Esophagus mucosa (tissue), 1 donor: ENCODE measurements at places on chromosomes 13 and 19. TPM values are rescaled to one million over a fixed set of nuclear protein-coding genes. Genes with fewer than 3 reads are reported as not detected.
A peak's percentile ranks its signal among the peaks of the same experiment; 100 is the strongest.

Gene PRKCSH
- 161 TPM for total RNA-seq

Gene UCHL3
- 56.1 TPM for total RNA-seq

Gene SERPINE3
- not detected for total RNA-seq

Gene KLK5
- 93.9 TPM for total RNA-seq

Gene PDX1
- not detected for total RNA-seq

Gene UNC13A
- 0.04 TPM for total RNA-seq

Gene SOHLH2
- 0.16 TPM for total RNA-seq

GRCh38 chr19:5149508-5149907 is 180.6 kb downstream of the KDM4B start:
- no peak for ATAC-seq

DNA sequence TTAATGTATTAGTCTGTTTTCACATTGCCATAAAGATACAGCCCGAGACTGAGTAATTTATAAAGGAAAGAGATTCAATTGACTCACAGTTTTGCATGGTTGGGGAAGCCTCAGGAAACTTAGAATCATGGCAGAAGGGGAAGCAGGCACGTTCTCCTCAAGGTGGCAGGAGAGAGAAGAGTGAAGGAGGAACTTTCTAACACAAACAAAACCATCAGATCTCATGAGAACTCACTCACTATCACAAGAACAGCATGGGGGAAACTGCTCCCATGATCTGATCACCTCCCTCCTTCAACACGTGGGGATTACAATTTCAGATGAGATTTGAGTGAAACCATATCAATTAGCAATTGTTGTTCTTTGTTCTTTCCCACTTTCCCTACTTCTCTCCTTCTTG is 689.0 kb upstream of the SLITRK1 start:
- no peak for ATAC-seq

GRCh38 chr13:46206143-46206542 is 5.6 kb upstream of the LRRC63 start:
- ATAC-seq: peak; percentile 56

- ATAC-seq: no peak
These were observed 272.0 kb downstream of the UQCRFS1 start for GRCh38 chr19:28940751-28941500.

GRCh38 chr19:6721773-6722172 is 1.3 kb upstream of the C3 start:
- ATAC-seq: no peak

DNA sequence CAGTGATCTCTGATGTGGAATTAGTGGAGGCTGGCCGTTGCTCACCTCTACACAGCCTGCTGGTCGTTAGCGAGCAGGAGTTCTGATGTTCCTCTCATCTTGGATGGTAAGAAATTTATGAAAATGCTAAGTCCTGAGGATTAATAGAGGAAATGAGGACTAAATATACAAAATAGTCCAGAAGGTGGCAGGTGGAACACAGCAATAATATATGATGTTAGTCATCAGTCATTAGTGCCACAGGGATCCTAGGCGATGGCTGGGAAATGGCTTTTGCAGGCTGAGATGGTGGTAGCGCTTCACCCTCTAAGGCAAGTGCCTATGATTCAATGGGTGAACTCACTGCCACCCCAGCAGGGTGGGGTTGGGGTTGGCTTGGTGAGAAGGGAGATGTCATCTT is 338.6 kb upstream of the TMTC4 start:
- no peak for ATAC-seq

GRCh38 chr19:39514840-39515550 is at the start of gene SELENOV:
SELENOV (plus strand) TSS chr19:39515139; CDS start chr19:39515213, 74 bp downstream.
- ATAC-seq: no peak

GRCh38 chr13:51425410-51426042 is 27.3 kb downstream of the INTS6 start:
- ATAC-seq: peak; percentile 46

- ATAC-seq: peak; percentile 84
These were observed 40.3 kb upstream of the USPL1 start for GRCh38 chr13:30577401-30577852.

- ATAC-seq: no peak
These were observed 24.1 kb downstream of the CRYL1 start for GRCh38 chr13:20501592-20501991.

GRCh38 chr13:106132216-106132615 is 403.2 kb downstream of the EFNB2 start:
- ATAC-seq: peak; percentile 46

DNA sequence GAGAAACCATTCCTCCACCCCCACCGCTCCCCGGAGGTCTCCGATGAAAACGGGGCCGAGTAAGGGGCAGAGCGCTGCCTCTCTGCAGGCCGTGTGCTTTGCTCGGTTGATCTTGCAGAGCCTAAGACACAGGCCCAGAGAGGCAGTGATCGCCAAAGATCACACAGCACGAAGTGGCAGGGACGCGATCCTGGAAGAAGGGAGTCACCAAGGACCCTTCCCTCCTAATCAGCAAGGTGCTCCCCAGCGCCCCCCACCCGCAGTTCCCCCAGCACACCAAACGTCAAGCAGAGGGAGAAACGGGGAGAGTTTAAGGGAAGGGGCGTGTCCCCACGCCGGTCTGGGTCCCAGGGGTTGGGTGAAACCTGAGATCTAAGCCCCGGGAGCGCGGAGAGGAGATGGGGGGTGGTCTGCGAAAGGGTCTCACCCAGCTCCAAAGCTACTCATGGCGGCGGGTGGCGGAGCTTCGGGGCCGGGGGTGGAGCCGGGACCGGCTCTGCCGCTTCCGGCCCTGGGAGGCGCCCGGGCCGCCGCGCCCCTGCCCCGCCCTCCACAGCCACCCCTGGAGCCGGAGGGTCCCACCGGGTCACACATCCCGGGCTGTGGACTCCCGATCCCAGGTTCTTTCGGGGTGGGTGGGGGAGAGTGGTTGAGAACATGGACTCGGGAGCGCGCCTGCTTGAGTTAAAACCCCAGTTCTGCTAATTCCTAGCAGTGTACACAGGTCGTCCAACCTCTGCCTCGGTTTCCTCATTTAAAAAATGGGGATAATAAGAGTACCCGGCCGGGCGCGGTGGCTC is at the start of gene EML2:
EML2 (minus strand) TSS at position 468 of the 800 bp plus-strand sequence; CDS start at position 447, 21 bp downstream.
- ATAC-seq: peak; percentile 37
